ENCODE measurements at places on chromosomes 4 and X.

GRCh38 chr4:181018913-181019312, 1224.3 kb upstream of the TENM3 start:
- DNase-seq, result no peak

DNA sequence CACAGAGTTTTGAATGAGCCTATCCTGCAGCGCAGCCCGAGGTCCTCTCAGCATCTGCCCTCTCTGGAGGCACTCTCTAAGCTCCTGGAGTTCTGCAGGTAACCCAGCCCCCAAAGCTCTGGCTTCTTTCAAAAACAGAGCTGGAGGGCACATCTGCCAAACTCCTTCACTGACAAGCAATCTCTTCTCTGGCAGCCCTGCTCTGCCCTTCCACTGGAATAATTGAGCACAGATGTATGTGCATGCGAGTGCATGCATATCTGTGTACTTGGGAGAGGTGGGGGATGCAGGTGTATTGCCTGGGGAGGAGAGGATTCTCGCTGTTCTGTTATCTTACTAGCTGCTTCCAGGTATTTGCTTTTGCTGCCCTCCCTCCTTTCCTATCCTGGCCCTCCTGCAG, 22.2 kb upstream of the PLP1 start:
- no peak for DNase-seq

GRCh38 chr4:21742326-21742725, 206.2 kb downstream of the KCNIP4 start:
- DNase-seq, result no peak

- no peak for DNase-seq
These were observed 94.7 kb downstream of the EDA2R start for GRCh38 chrX:66544181-66544580.
